Naive B cell (primary cell): ENCODE measurements at places on chromosomes 12 and 14. TPM values are rescaled to one million over a fixed set of nuclear protein-coding genes. Genes with fewer than 3 reads are reported as not detected.

LBHD2 gene
- polyA plus RNA-seq, result not detected

PRKCH gene
- 2.4 TPM for polyA plus RNA-seq

GAS2L3 gene
- not detected for polyA plus RNA-seq

- no peak for DNase-seq
Observed at GRCh38 chr14:75350505-75351060, 72.0 kb downstream of the FOS start.

DNA sequence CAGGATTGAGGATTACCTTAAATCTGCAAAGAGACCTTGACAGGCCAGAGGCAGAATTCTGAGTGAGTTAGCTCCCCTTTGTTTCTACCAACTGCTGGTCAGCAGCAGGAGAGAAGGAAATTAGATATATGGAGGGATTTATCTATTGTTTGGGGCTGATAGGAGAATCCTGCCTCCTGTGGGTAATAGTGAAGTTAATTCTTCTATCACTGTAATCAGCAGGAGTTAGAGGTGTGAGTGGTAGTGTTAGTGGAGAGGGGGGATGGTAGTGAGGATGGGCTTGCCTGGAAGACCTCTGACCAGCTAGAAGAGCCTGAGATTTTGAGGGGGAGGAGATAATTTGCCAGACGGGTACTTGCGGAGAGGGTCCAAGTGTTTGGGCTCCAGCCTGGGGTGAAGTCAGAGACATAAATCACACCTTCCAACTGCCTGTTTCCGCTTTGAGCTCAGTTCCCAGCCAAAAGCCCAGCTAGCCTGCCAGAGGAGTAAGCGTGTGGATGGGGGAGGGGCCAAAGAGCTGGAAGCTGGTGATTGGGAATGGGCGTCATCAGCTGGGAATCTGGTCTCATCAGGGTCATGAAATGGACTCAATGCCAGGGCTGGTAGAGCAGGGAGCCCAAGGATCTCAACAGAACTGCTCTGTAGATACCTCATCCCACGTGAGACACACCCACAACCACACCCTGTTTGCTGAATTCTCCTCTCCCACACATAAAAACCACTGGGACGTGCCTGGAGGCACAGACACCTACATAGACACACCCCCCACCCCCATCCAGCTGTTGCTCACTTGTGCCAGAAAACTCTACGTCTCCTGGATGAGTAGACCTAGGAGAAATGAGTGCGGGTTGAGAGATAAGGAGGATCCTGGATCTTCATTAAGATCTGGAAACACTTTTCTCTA is 13.1 kb upstream of the ITGA5 start:
- DNase-seq, result no peak

- no peak for DNase-seq
Observed at GRCh38 chr14:101066826-101067510, 163.4 kb upstream of the RTL1 start.

- peak; percentile 18 for DNase-seq
Observed at GRCh38 chr14:58072288-58073071, 79.5 kb downstream of the ARMH4 start.

TAS2R10 gene
- polyA plus RNA-seq, result not detected

CCDC177 gene
- not detected for polyA plus RNA-seq

GRCh38 chr12:70543444-70543843 is 93.8 kb downstream of the PTPRB start:
- no peak for DNase-seq

GRCh38 chr12:94609917-94610443 is 40.4 kb downstream of the TMCC3 start:
- no peak for DNase-seq

GZMB gene
- 3.2 TPM for polyA plus RNA-seq

DNA sequence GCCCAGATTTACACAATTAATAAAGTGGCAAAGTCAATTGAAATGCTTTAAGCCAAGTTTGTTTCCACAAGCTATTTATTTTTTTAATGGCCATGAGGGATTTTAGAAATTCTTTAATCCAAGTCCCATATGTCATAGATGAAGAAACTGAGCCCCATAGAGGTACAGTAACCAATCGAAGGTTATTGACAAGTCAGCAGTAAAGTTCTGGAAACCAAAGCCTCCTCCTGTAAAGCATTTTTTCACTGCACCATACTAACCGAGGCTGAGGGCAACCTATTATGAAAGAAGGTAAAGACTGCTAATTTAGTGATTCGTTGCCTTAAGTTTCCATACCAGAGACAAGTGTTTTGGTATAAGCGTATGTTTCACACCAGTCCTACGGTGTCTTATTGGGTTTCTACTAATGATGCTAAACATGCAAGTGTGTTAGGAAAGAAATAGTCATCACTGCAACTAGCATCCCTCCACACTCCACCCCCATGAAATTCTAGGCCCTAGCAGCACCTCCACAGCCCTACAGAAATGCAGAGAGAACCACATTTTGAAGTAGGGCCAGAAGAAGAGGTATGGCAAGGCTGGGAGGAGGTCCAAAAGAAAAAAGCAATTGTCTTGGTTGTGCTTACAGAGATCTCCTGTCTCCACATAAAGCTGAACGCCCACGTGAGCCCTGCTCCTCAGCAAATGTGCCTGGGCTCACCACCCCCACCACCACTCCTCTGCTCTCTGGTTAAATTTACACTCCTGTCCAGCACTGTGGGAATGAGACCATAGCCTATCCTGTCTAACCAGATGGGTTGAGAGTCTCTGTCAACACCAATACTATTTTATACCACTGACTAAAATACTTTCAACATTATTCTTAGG is 271.1 kb upstream of the G2E3 start:
- no peak for DNase-seq

FAM186B gene
- polyA plus RNA-seq, result not detected

DNA sequence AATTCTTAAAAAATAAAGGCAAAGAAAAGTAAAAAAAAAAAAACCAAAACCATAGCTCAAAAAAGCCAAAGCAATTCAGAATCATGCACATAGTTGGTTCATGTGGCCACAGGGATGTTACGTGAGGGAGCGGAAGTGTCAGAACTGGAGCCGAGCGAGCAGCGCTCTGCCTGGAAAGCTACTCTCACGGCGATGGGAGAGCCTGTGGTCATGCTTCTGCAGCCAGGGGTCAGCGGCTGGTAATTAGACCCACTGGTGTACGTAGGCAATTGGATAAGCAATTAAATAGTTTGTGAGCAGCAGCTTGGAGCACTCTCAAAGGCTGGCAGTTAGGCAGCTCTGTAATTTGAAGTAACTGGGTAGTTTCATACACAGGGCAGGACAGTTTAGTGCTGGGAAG is 58.1 kb downstream of the TRHDE start:
- DNase-seq, result no peak

DNA sequence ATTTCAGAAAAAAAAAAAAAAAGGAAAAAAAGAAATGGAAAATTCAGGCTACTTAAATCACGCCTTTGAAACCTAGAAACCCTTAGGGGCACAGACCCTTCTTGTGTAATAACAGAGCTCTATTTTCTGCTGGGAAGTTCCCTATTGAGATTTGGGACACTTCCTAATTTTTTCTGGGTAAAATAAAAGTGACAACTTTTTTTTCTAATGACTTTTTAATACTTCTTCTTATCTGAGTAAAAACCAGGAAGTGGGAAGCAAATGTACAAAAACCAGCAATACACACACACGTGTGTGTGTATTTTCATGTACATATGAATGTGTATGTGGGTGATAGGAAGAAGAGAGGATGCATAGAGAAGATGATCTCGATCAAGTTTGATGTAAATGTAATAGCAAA is 35.8 kb downstream of the ETV6 start:
- DNase-seq, result no peak

DNA sequence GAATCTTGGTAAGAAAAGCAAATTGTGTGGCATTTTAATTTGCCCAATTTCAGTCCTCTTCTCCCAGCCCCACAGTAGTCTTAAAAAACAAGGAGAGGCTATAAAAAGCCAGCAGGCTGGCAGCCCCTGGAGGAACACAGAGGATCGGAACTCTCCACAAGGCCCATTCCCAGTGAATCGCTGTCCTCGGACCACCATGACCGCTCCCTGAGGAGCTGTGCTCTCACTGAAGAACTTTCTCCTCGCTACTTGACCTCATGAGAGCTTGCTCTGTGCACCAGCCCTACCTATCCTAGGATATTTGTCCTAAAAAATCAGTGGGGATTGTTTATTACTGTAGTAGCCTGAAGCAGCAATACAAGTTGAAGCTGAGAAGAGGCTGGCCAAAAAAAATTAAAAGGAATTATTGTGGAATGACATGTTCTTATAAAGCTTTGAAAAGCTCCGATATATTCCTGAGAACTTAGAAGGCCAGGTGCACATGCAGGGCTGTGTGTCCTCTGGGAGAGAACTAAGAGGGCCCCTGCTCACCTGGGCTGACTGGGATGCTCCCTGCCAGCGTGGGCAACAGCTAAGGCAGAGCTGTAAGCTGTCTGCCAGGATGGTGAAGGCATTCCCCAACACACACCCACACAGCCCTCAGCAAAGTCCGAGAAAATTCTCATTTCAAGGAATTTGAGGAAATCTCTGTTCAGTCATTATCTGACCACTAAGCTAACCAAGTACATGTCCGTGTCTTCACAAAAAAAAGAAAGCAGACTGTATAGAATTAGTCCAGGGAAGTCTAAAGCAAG is 148.8 kb upstream of the SFSWAP start:
- no peak for DNase-seq

DNA sequence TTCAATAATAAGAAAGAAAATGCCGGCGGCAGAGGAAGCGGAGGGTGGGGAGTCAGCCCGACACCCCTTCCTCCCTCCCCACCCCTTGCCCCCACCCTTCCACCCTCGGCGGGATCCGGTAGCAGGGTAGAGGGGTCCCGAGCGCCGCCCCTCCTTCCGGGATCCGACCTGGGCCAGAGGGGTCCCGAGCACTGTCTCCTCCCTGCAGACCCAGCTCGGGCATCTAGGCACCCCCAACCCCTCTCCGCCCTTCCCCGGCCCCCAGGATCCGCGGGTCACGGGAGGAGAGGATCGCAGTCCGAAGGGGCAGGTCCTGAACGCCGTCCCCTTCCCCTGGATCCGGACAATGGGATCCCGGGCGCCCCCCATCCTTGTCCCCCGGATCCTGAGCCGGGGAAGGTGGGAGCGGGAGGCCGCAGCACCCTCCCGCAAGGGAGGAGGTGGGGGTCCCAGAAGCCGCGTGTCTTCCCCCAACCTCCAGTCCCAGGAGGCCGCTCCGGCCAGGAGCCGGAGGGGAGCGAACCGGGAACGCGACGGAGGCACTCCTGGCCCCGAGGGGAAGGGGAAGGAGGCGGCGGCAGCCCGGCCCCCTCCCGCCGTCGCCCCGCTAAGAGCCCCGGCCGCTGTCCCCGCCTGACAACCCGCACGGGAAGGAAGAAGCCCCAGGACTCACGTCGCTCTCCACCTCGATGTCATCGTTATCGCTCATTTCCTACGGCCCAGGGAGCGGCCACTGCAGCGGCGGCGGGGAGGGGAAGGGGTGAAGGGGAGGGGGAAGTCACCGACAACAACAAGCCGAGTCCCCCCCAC is 481 bp downstream of the MAX start:
- DNase-seq, result peak; percentile 28

GRCh38 chr14:21300892-21301291 is 21.0 kb downstream of the RPGRIP1 start:
- peak; percentile 56 for DNase-seq

DNA sequence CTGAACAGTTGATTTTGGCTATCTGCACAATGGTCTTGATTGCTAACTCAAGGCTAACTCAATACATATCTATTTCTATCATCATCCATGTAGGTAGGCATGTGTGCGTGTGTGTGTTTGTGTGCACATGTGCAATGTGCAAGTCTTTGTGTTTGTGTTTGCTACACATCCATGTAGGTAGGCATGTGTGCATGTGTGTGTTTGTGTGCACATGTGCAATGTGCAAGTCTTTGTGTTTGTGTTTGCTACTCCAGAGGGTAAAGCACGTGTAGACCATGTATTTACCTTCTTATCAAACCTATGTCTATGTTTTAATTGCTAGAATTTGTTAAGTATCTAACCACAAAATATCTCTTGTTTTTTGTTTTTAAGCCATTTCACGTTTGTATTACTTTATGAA is 962.6 kb downstream of the LRFN5 start:
- DNase-seq, result no peak

- no peak for DNase-seq
Observed at GRCh38 chr14:75334549-75335051, 56.0 kb downstream of the FOS start.

GRCh38 chr12:50057896-50058670 is 687 bp downstream of the ASIC1 start:
- DNase-seq, result no peak

DNA sequence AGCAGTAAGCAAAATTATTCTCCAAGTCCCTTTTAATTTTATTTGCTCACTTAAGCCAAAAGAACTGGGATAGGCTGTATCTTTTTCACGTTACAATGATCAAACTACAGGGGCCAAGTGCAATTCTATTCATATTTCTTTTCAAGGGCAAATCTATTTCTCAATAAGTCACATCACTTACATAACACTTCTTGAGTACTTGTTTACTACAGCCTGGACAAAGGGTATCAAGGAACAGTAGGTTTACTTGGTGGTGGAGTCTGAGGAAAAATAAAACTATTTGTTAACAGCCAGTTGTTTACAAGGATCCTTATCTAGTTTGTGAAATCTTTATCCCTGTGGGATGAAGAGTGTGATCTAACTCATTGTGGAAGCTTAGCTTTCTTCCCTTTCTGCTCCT is 72.1 kb downstream of the PDE3A start:
- no peak for DNase-seq

RNASE3 gene
- not detected for polyA plus RNA-seq
